Retina (tissue), 1 donor: ENCODE measurements at places on chromosomes 5 and 9.
A peak's percentile ranks its signal among the peaks of the same experiment; 100 is the strongest.

- no peak for DNase-seq
Measured at GRCh38 chr9:107971241-107971640, 481.7 kb upstream of the KLF4 start.

DNA sequence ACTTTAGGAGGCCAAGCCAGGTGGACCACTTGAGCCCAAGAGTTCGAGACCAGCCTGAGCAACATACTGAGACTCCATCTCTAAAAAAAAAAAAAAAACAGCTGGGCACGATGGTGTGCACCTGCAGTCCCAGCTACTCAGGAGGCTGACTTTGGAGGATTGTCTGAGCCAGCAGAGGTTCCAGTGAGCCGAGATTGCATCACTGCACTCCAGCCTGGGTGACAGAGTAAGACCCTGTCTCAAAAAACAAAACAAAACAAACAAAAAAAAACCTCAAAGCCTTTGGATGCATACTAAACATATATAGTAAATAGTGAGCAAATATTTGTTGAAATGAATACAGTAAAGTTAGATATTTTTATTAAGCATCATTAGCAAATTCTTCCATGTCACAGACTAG is 5.3 kb downstream of the SLC35D2 start:
- no peak for DNase-seq

- DNase-seq = no peak
Measured at GRCh38 chr5:1481266-1481958, 36.2 kb upstream of the SLC6A3 start.

GRCh38 chr5:132095424-132095972 is 21.9 kb downstream of the CSF2 start:
- DNase-seq = no peak

- no peak for DNase-seq
Measured at GRCh38 chr9:117182046-117182445, 232.8 kb downstream of the ASTN2 start.

DNA sequence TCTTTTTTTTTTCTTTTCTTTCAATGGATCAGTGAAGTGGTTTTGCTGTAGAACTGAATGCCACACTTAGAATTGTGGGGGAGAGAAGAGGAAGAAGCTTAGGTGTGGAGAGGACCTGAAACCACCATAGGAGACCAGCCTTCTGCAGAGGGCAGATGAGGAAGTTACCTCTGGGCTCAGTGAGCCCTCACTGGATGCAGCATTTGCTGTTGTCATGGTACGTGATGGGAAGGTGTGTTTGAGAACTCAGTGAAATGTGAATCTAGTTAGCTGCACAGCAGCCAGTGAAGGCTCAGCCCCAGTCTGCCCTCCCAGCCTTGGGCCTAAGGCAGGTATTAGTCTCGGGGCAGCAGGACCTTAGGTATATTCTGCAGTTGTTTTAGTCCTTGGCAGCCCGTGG is 17.5 kb downstream of the CYFIP2 start:
- no peak for DNase-seq

DNA sequence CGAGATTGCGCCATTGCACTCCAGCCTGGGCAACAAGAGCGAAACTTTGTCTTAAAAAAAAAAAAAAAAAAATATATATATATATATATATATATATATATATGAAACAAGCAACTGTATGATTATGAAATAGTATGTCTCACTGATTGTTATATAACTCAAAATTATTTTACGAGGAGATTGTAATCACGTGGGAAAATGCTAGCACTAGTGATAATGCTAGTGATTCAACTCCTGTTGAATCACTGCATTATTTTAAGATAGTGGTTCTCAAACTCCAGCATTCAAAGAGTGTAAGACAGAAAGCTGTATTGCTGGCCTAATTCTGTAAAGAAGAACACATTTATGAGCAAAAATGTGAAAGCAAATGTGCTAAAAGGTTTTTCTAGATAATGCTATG is 12.4 kb upstream of the PTPN3 start:
- no peak for DNase-seq

GRCh38 chr9:17322882-17323864 is 188.3 kb downstream of the CNTLN start:
- DNase-seq = peak; percentile 15

- peak; percentile 97 for DNase-seq
Measured at GRCh38 chr5:88675708-88676636, 207.0 kb downstream of the MEF2C start.

- peak; percentile 82 for DNase-seq
Measured at GRCh38 chr9:123669346-123669745, 260.6 kb downstream of the DENND1A start.

GRCh38 chr5:172453986-172454357 is 353 bp downstream of the SH3PXD2B start:
- DNase-seq = peak; percentile 77

- peak; percentile 33 for DNase-seq
Measured at GRCh38 chr9:123550012-123550411, 194.0 kb downstream of the CRB2 start.

DNA sequence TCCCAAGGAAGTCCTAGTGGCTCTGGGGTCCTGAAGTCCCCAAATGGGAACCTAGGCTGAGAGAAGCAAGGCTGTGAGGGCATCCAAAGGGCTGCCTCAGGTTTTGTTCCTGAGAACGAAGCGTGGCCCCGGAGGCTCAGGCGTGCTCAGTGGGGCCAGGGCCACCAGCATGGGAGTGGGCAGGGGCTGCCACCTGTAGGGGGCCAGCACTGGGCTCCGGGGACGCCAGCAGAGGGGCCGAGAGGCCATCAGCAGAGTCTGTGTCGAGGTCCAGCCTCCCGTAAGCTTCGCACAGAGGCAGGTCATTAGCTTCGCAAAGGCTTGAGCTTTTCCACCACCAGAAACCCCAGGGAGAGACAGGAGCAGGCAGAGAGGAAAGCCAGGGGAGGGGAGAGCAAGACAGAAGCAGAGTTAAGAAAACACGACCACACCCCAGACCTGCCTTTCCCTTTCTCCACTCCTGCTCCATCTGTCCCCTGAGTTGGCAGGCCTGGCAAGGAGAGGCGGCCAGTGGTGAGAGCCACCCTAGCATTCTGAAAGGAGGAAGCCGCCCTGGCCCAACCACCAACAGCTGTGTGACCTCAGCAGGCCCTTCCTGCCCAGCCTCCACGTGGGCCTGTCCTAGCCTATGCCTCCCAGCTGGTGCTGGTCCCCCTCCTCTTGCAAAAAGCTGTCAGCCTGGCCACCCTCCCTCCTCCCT is 5.5 kb upstream of the SURF6 start:
- no peak for DNase-seq

GRCh38 chr5:32258424-32258823 is 54.3 kb downstream of the MTMR12 start:
- no peak for DNase-seq

DNA sequence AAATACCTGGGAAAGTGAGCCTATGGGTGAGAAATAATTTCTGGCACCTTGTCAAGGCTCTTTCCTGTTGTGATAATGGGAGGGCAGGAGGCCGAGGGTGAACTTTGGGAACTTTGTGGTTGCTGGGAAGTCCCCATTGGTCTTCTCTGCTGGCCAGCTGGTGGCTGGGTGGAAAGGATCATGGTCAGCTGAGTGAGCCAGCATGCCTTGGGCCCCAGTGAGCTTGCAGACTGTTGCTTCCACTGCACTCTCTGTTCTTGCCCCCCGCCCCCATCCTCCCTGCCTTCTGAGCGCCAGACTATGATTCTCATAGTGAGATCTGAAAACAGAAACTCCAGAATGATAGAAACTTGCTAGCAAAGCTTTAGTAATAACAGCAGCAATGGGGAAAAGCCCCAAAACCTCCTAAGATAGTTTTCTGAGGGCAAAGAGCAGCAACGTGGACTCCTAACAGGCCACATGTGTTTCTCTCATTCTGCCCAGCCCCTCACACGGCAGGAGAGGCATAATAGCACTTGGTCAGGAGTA is 139.2 kb upstream of the SMARCA2 start:
- no peak for DNase-seq

- peak; percentile 78 for DNase-seq
Measured at GRCh38 chr5:2749514-2750025, 1.9 kb downstream of the IRX2 start.

- DNase-seq = no peak
Measured at GRCh38 chr9:133884907-133885744, 107.0 kb downstream of the VAV2 start.

- no peak for DNase-seq
Measured at GRCh38 chr5:29587832-29588231, 1605.7 kb upstream of the CDH6 start.

- DNase-seq = no peak
Measured at GRCh38 chr9:75891277-75891741, 836 bp downstream of the PCSK5 start.

- DNase-seq = no peak
Measured at GRCh38 chr5:180639741-180640610, 9.4 kb downstream of the FLT4 start.

GRCh38 chr5:180006141-180006540 is 65.4 kb downstream of the RNF130 start:
- DNase-seq = no peak

- DNase-seq = peak; percentile 83
Measured at GRCh38 chr5:72242796-72243475, 77.1 kb downstream of the MRPS27 start.

DNA sequence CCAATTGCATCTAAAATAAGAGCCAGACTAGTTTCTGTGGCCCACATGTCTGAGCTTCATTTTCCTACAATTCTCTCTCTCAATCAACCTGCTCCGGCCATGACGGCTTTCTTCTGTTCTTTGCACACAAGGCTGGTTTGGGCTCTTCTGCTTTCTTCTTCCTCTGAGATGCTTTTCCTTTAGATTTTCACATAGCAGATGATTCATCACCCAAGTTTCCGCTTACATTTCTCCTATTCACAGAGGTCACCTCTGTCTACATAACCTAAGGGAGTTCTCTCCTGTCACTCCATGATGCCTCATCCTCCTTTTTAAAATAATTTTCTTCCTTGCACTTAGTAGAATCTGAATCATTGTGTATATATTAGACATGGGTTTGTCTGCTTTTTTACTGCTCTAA is 334.6 kb upstream of the TUSC1 start:
- DNase-seq = no peak

DNA sequence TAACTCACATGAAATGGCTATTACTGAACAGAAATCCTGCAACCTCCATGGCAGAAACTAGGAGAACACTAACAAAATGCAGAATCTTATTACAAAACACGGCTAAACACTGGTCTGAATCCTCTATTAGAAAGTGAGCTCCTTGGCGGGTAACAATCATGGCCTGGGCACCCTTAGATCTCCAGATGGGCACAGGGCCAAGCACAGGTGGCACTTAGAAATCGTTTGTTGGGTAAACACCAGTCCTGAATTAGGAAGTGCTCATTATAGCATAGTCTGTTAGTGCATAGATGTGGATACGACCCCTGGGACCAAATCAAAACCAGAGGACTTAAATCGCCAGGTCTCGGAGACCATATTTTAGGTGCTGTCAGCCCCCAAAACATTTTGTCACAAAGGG is 14.4 kb downstream of the VDAC1 start:
- DNase-seq = no peak
